ENCODE measurements at places on chromosomes 12 and 14. TPM values are rescaled to one million over a fixed set of nuclear protein-coding genes. Genes with fewer than 3 reads are reported as not detected.
A peak's percentile ranks its signal among the peaks of the same experiment; 100 is the strongest.

Gene GPR84
- total RNA-seq: 4.0 TPM

Gene PPP1R12A
- 53.5 TPM for total RNA-seq

Gene PPP1R1A
- not detected for total RNA-seq

Gene TCL1B
- total RNA-seq: not detected

DNA sequence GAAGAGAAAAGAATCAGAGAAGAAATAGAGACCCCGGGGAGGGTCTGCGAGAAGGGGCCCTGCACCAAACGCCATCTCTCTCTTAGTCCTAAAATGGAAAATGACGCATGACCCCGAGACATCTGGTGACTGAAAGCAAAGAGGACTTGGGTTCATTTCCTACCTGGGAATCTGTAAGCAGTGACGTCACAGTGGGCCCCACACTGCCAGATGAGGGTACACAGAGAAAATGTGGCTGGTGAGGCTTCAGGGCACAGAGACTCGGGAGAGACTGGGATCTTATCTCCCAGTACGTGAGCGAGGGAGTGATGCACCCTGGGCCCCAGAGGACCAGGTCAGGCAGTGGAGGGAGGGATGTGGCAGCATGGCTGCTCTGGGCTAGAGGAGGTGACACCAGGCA lies 288.1 kb upstream of the SFSWAP start:
- no peaks in the 10 kb centered on the region for H3K27me3 ChIP-seq
- no peak for DNase-seq
- H3K4me1 ChIP-seq: no peaks in the 10 kb centered on the region
- no peak overlapping the region for H3K27ac ChIP-seq

DNA sequence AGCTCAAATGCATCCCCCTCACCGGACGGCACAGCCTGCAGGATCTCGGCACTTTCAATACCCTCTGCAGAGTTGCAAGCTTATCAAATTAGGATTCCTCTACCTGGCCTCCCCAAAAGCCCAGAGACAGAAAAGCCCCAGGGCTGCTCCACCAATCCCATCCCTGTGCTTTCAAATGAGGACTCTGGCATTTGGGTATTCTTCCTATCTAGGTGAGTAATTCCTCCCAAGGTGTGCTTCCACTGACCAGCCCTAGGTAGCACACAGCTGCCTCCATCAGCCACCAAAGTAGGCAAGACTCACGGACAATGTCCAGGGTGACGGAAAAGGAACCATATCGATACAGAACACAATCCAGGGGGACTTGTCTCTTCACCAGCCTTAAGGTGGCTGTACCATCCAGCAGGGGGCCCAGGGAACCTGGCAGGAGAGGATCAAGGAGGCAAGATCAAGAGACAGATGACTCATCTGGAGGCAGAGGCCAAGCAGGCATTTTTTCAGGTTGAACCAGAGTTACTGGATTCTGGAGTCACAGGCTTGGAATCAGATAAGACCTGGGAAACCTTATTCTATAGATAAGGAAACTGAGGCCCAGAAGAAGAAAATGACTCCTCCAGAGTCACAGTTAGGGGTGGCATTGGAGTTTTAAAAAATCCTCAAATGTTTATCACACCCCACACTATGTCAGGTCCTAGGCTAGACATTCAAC lies 9.9 kb downstream of the PMEL start:
- H3K27ac ChIP-seq: no peak overlapping the region
- no peak overlapping the region for H3K4me3 ChIP-seq
- no peaks in the 10 kb centered on the region for H3K27me3 ChIP-seq
- no peak for DNase-seq

GRCh38 chr14:92447416-92448197 lies 66.0 kb upstream of the RIN3 start:
- H3K27me3 ChIP-seq: no peaks in the 10 kb centered on the region
- DNase-seq: no peak
- no peak overlapping the region for H3K27ac ChIP-seq
- no peaks in the 10 kb centered on the region for H3K36me3 ChIP-seq
- no peak overlapping the region for H3K4me3 ChIP-seq
- H3K4me1 ChIP-seq: peaks cover 5% of the 10 kb centered on the region

DNA sequence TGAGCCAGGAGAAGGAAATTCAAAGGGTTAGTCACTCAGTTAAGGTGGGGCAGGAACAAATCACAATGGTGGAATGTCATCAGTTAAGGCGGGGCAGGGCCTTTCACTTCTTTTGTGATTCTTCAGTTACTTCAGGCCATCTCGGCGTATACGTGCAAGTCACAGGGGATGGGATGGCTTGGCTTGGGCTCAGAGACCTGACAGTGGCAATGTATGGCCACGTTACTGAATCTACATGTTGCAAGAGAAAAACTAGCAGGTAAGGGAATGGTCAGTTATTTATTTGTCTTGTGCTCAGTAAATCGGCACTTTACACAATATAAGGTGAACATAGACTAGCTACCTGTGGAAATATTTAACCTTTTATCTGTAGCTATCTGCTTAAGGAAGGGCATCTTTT lies 11.9 kb downstream of the SLCO1B3 start:
- no peaks in the 10 kb centered on the region for H3K36me3 ChIP-seq
- H3K27me3 ChIP-seq: no peaks in the 10 kb centered on the region
- DNase-seq: no peak
- H3K4me1 ChIP-seq: no peaks in the 10 kb centered on the region

GRCh38 chr14:105861985-105862465 lies 335.6 kb downstream of the TMEM121 start:
- peaks cover 27% of the 10 kb centered on the region for H3K36me3 ChIP-seq
- peak; percentile 88 for DNase-seq
- peak overlapping the region; percentile 98 for H3K27ac ChIP-seq
- no peaks in the 10 kb centered on the region for H3K4me1 ChIP-seq
- no peaks in the 10 kb centered on the region for H3K27me3 ChIP-seq
- H3K4me3 ChIP-seq: peak overlapping the region; percentile 84

GRCh38 chr12:116474331-116474730 lies 84.8 kb upstream of the MAP1LC3B2 start:
- H3K27me3 ChIP-seq: no peaks in the 10 kb centered on the region
- no peak overlapping the region for H3K4me3 ChIP-seq
- H3K4me1 ChIP-seq: no peaks in the 10 kb centered on the region
- no peaks in the 10 kb centered on the region for H3K36me3 ChIP-seq

DNA sequence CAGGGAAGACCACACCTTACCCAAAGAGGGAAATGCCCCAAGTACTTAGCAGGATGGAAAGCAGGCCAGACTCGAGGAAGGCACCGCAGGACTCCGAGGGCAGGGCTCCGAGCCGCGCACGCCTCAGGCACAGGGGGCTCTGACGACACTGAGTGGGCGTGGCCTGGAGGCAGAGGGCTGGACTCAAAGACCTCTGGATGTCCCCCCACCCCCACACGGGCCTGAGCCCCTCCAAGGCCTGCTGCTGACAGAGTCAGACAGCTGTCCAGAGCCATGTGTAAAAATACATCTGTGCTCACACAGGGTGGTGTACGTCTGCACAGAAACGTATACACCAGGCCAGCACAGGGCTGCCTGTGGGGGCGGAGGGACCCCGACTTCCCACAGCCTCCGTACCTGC lies 1.4 kb downstream of the AKT1 start:
- no peak for DNase-seq
- H3K4me1 ChIP-seq: peaks cover 19% of the 10 kb centered on the region
- no peaks in the 10 kb centered on the region for H3K36me3 ChIP-seq
- 0 out of 2 replicates have a peak, but pooled peaks cover 3% of the 10 kb centered on the region for H3K27me3 ChIP-seq
- peak overlapping the region; percentile 68 for H3K4me3 ChIP-seq

- no peaks in the 10 kb centered on the region for H3K4me1 ChIP-seq
- no peak for DNase-seq
- H3K27ac ChIP-seq: no peak overlapping the region
- no peaks in the 10 kb centered on the region for H3K36me3 ChIP-seq
- no peak overlapping the region for H3K4me3 ChIP-seq
These were observed 52.8 kb downstream of the STXBP6 start for GRCh38 chr14:24996930-24997725.
